ENCODE measurements at places on chromosomes 13 and 19.

GRCh38 chr19:46321653-46322052, 24.8 kb downstream of the HIF3A start:
- no peak for DNase-seq

DNA sequence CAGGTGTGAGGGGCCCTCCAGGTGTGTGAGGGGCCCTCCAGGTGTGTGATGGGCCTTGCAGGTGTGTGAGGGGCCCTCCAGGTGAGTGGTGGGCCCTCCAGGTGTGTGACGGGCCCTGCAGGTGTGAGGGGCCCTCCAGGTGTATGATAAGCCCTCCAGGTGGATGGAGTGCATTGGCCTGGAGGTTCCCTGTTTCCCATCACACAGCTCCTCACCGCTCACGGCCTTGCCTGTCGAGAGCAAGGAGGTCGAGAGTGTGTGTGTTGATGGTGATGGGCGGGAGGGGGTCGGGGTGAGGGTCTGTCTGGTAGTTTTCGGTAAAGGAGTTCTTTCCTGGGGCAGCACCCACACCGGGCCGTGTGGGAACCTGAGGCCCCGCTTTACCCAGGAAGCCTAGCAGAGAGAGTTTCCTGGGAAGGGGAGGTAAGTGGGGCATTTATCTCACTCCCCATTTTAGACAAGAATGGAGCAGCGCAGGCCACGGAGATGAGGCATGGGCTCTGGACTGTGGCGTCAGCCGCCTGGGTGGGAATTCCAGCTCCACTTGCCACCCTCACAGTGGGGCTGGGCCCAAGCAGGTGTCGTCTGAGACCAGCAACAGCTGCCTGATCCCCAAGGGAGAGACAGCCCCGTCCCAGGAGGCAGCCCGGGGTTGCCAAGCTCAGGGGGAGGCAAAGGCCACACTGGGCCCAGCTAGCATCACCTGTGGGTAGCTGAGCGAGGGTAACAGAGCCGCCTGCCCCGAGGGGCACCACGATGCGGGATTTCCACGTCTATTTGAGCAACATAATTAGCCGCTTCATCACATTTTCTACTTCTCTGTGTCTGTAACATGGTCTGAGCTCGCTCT, 10.9 kb upstream of the GAS6 start:
- no peak for DNase-seq

DNA sequence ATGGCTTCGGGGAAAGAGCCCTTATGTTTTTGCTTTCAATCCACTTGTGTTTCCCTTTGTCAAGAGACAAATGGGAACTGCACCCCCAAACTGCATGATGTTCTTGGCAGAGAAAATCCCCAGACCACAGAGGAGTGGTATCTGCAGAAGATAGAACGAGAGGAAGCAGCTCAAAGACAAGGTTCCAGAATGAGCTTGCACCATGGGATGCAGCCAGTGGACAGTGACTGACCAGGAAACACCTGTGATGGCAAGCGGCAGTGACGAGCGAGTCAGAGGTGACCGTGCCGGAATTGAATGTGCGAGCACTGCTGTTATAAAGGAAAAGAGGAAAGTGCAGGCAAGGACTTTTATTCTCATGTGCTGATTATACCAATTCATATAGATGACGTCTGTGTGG, 46.3 kb downstream of the IRS2 start:
- DNase-seq, result no peak

DNA sequence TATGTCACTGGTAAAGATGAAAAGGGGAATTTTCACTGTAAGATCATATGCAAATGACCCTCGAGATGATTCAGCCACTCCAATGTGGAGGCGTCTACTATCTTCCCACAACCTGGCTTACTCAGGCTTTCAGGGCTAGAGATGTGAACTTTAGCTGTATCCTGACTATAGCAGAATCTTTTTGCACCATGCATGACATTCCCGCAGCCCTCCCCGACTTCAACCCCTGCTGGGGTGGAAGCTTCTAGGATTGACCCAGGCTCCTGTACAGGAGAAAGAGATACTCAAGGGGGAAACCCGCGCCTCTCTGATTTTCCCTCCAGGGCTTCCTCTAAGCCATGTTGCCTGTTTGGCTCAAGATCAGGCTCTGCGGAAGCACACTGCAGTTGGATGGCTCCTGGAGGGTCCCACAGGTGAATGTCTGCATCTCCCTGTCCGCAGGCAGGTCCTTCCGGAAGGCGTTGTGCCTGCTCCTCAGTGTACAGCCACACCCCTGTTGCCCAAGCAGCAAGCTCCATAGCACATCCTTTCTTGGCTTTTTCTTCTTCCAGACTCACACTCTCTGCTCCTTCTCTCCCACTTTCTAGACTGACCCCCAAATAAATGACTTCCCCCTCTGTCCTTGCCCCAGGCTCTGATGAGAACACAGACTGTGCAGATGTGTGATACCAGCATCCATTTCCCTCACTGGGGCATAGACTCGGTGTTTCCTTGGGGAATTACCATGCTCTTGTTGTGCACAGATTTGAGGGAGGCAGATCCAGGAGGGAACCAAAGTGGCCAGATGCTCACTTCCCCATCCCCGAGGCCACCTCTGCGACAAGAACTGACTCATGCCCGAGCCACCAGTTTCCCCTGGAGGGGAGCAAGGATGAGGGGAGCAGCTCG, 29.1 kb upstream of the POP4 start:
- DNase-seq, result no peak

- DNase-seq, result no peak
Measured at GRCh38 chr13:30751183-30751933, 16.0 kb downstream of the ALOX5AP start.

DNA sequence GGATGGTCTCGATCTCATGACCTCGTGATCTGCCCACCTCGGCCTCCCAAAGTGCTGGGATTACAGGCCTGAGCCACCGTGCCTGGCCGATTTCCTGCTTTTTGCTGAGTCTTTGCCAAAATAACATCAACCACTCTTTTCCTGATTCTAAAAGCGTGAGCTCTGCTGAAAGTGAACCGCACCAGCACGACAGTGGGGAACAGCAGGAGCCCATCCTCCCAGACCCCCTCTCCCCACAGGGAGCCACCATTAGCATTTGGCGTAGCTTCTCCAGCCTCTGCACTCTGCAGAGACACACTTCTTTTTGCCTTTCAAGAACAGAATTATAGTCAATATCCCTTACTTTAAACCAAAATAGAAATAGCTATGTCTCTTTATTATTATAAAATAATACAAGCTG, 41.3 kb downstream of the MYH14 start:
- DNase-seq, result no peak

DNA sequence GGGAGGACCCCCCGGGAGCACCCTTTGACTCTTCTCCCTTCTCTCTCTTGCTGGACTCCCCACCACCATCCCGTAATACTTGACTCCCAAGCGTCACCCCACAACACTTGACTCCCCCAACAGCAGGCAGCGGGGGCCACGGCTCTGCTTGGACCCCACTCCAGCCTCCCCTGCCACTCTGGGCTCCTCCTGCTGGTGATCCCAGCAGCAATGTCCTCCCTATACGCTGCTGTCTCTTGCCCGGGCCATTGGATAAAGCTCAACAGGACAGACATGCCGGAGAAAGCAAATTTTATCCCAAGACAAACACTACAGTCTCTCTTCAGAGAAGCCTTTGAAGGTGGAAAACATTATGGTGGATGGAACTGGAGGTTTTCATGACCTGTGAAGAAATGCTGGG, 20.4 kb upstream of the AMER2 start:
- DNase-seq, result no peak

DNA sequence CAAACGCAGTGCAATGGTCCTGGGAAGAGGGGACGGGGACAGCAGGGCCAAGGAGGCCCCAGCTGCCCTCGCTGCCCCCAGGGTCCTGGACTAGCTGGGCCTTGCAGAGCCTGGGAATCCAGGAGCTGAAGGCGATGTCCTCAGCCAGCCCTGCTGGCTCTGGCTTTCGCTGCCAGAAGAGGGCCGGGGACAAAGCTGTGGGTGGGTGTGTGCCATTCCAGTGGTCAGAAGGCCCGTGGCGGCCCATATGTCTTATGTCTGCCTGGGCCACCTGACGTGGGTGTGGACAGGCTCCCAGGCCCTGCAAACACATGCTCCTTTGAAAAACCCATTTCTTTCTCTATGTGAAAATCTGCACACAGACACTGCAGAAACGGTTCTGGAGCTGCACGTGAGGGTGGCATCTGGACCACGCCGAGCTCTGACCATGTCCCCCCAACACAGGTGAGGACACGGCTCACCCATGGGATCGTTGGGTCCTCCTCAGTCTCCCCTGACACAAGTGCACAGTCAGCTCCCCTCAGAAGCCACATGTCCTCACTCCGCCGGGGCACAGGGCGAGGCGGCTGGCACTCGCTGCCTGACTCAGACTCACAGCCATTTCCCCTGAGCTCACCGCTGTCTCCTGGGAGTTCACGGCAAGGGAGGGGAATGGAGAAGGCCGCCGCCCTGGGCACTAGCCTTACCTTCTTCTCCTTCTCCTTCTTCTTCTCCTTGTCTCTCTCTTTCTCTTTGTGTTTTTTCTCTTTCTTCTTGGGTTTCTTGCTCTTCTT, 16.9 kb downstream of the IZUMO4 start:
- DNase-seq, result no peak

DNA sequence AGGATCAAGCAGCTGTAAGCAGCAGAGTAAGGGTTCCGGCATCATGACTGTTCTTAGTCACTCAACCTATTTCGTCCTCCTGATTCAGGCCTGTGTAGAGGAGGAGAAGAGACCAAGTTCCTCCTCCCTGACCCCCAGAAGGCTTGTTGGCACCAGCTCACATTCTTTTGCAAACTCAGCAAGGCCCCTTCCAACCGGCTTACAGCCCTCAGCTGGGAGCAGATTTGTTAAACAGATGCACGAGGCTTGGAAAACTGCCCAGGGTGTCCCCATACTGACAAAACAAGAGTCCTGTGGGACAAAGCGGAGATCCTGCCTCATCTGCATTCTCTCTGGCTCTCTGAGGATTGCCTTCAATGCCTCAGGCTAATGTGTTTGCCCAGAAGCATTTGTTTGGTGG, 113.2 kb upstream of the SOX21 start:
- DNase-seq, result peak; percentile 57

DNA sequence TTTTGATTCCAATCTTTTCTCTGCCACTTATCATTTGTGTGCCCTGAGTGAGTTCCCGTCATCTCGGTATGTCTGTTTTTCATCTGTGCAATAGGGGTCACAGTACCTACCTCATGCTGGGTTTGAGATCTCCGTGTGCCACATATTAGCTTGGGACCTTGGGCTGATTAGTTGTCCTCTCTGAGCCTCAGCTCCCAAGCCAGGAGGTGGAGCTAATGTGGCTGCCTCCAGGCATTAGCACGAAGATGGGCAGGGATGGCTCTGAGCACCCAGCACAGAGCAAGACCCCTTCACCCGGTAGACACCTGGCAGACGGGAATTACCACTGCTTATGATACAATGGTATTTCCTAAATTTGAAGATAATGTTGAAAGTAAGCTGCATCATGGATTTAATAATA, 35.8 kb upstream of the XPO4 start:
- DNase-seq, result no peak

DNA sequence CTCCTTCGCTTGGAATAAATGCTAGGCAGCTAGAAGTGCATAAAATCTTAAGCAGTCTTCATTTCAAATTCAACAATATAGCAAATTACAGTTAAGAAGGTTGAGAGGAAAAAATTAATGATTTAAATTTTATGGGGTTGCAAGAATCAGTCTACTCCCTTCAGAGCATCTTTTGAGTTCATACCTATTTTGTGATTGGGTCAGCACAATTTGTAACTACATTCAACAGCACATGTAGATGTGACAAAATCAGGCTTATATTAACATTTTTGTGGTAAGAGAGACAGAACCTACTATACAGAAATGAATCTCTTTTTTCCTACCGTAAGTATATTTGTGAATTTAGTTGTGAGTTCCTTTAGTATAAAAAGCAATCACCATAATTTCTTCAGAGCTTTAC, 520.6 kb upstream of the HTR2A start:
- DNase-seq, result no peak

- DNase-seq, result no peak
Measured at GRCh38 chr19:47494729-47495128, 10.7 kb upstream of the KPTN start.

- DNase-seq, result no peak
Measured at GRCh38 chr13:113318956-113319355, 21.9 kb downstream of the LAMP1 start.

GRCh38 chr19:46954502-46954992, 65.1 kb upstream of the NPAS1 start:
- no peak for DNase-seq

GRCh38 chr19:50492303-50493052, 15.8 kb upstream of the GARIN5A start:
- DNase-seq, result no peak

GRCh38 chr13:50370303-50370950, 355.2 kb downstream of the KCNRG start:
- DNase-seq, result no peak

DNA sequence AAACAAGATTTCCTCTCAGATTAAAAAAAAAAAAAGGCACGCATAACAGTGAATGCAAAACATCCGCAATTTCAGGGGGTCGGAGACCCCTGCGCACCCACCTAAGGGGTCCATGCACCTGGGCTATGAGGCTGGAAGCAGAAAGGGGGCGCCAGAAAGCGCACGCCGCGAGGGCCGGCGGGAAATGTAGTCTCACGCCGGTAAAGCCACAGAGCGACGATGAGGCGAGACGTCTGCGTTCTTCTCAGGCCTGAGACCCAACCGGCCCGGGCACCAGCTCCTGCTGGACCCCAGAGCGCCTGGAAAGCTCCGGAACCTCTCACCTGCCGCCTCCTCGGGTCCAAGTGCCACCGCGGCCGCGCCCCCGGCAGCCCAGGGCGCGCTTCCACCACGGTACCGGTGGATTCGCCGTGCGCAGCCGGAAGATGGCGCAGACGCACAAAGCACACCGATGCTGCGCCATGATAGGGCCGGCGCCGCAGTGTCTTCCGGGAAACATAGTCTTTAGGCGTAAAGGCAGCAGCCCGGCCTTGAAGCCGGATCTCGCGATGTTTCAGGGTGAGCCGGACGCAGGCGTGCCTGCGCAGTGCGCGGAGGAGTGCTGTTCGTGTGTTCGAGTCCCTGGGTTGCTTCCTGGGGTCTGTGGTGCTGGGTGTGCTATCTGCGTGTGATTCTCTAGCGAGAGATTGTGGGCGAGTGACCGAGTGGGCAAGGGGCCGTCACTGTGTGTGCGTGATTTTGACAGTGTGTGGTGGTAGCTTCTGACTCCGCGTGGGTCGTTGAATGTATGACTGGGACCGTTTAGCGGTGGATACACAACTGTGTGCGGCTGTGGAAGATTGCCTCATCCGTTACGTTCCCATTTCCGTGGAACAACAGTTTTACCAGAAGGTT, at the start of gene ZNF582:
ZNF582 (minus strand) TSS at position 416 of the 894 bp plus-strand sequence. CDS start 1,782 bp downstream, outside the sequence.
- peak; percentile 89 for DNase-seq

Data from iPS DF 6.9 (cell line).